ENCODE measurements at places on chromosomes 2 and 18.
A peak's percentile ranks its signal among the peaks of the same experiment; 100 is the strongest.

DNA sequence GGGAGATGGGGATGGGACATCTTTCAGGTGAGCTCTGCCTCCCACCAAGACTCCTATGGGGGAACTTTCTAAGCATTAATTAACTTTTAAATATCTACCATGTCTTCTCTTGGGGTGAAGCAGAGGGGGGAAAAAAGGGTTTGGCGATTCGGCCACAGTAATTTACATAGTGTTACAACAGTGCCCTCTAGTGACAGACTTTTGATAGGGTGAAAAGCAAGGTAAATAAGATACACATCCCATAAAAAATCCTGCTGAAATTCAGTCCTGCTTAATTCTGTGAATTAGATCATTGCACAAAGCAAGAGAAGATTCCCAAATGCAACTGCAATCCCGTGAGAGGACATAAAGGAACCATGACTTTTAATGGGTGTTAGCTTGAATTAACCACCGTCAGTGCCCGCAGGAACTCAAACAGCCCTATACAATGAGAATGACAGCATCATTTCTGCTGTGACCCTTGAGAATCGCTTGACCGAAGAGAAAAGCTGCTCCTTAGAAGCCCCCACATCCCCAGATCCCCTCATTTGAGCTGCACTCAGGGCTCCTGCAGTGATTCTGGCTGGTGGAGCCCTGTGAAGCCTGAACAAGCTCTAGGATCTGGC lies 32.8 kb downstream of the FAM124B start:
- DNase-seq = peak; percentile 40

DNA sequence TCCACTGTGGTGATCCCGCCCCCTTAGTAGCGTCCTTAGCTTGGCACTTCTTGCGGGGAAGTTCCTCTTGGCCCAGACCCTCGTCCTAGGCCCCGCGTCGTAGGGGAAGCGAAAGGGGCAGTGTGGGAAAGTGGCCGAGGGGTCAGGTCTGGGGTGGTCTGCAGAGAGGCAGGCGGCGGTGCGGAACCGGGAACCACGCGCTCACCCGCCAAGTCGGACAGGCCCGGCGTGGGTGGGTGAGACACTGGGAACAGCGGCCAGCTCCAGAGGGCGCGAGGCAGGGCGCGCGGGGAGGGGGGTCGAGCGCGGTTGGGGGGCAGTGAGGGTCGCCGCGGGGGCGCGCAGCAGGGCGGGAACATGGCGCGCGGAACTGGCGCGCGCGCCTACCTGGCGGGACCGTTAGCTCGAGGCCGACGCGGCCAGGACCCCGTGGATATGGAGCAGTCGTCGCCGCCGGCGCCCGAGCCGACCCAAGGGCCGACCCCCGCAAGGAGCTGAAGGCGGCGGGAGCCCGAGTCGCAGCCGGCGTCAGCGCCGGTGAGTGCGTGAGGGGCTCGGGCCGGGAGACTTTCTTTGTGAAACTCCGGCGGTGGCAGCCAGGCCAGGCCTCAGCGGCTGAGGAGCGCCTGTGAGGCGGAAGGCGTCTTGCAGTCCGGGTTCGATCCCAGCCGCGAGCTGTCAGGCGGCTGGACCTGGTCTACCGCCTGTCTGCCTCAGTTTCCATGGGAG lies 2896.7 kb upstream of the TEKT4 start:
- no peak for DNase-seq

DNA sequence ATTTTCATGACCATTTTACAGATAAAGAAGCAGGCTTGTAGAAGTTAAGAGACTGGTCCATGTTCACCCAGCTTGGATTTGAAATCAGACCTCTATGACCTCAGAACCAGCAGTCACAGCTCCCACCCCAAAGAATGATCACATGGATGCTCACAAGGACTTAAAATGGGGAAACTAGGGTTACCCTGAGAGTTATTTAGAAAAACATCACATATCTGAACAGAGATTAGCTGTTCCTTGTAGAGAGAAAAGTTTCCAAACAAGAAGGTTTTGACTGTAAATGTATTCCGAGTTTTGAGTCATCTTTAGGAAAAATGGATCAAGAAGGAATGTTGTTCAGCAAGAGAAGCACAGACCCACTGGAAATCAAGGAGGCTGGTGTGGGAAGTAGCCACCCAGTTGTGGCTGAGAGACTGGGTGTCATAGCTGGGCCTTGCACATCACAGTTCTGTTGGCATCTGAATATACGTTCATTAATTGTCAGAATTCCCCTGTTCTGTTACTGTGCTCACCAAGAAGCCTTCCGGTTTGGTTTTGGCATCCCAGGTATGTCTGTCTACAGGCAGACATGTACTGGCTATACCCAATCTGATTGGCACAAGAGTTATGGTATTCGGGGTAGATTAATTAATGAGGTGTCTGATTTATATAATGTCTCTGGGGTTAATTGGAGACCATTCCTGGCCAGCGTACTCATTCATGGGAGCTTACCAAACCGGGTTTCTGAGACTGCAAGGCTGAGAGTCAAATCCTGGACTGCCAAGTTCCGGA lies 371.8 kb upstream of the SLC14A2 start:
- no peak for DNase-seq

- DNase-seq = no peak
These were observed 138.1 kb upstream of the ALKAL2 start for GRCh38 chr2:425947-426346.

GRCh38 chr2:121075006-121075551 lies 209.9 kb downstream of the TFCP2L1 start:
- no peak for DNase-seq

DNA sequence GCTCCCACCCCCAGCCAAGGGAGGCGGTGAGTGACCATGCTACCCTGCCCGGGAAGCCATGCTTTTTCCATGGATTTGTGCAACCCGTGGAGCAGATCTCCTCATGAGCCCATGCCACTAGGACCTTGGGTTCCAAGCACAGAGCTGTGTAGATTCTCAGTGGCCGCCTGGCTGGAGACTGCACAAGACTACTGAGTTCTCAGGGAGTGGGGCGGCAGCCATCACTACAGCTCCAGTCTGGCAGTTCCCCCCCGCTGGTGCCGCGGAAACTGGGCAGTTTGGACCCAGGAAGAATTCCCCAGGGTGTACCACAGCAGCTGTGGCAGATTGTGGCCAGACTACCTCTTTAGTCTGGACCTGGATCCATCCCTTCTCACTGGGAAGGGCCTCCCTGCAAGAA lies 470.6 kb downstream of the LRP1B start:
- DNase-seq = no peak

DNA sequence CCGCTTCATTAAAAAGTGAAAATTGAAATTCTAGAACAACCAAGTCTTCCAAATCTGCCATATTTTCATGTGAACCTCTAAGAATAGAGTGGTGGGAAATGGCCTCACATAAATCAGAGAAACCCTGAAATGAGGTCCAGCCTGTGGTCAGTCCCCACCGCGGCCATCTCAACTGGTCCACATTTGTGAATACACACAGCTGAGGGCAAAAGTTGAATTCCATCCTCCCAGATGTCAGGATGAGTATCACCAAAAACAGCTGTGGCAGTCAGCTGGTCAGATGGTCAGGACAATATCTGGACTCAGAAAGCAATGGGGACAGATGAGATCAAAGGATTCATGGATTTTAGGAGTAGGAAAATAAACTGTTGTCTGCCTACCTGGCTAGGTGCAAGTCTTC lies 219.4 kb upstream of the NCKAP5 start:
- no peak for DNase-seq

- DNase-seq = no peak
These were observed 65.3 kb upstream of the CHRNA1 start for GRCh38 chr2:174829550-174829949.

- DNase-seq = peak; percentile 45
These were observed 34.3 kb downstream of the LPIN2 start for GRCh38 chr18:2978661-2979106.

DNA sequence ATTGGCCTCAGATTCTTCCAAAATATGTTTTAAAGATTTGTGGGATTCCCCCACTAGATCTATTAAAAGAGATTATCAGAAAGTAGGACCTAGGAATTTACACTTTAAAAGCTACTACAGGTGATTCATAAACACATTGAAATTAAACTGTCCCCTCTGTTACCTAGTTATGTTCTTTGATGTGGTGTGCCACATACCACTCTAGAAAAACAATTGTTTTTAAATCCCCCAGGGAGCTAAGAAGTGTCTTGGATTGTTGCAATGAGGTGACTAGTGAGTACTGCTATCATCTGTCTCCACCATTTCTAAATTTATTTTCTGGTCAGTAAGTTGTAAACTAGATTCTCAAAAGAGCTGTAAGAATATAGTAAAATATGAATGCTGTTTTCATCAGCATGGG lies 214.5 kb upstream of the DOK6 start:
- DNase-seq = no peak

GRCh38 chr2:132503701-132504100 lies 87.1 kb downstream of the GPR39 start:
- DNase-seq = no peak

DNA sequence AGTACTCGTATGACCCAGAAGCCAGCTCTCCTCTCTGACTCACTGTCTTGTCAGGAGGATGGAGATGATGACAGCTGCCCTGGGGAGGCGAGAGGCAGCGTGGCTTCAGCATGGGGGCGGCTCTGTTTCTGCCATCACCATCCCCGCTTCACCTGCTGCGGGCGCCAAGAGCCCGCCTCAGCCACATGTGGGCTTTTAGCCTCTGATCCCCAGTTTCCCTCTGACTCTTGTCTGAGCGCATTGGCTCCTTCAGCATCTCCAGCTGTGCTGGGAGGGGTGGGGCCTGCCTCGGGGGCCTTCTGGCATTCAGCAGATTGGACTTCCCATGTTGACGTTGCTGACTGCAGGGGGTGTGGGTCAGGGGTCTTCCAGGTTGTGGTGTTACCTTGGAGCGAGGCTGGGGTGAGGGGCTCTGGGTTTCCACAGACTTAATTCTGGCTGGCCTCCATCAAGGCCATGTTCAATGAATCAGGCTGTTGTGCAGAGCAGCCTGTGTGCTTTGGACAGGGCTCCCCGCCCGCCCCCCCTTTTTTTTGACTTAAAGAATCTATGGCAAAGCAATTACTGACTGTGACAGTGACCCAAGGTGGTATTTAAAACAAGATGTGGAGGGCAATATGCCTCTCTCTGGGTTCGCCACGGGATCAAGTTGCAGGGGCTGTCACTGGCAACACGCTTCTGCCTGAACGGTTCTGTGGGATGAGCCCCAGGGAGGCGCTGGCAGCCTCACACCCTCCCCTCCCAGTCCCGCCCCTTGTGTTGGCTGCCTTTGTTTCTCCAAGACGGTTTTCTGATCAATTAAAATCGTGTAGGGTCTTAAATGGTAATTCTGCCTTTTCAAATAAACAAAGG lies 228.3 kb downstream of the LDLRAD4 start:
- no peak for DNase-seq

Data from CD4-positive, alpha-beta T cell treated with Interleukin-4 for 1 hour (primary cell).